ENCODE measurements at places on chromosomes 2 and 18. TPM values are rescaled to one million over a fixed set of nuclear protein-coding genes. Genes with fewer than 3 reads are reported as not detected.
A peak's percentile ranks its signal among the peaks of the same experiment; 100 is the strongest.

GRCh38 chr2:10494351-10495066 is 46.4 kb upstream of the ODC1 start:
- DNase-seq, result no peak

DNA sequence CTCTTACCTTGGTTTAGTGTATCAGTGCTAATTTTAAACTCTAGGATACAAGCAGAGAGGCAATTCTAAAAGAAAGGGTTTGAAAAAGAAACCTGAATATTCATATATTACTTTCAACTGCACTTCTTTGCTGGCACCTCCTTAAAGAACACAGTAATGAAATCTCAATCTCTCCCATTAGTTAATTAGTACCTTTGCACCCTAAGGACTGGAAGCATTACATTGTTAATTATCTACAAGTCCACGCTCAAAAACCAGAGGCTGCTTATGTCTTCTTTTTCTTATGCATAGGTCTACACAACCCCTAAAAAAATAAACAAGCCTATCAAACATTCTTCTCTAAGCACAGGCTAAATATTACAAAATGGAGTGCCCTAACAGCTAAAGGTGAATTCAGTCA is 20.2 kb downstream of the EPHA4 start:
- no peak for DNase-seq

Gene LAMA1
- total RNA-seq, result 36.8 TPM

Gene SCN7A
- 0.42 TPM for total RNA-seq

- DNase-seq, result no peak
These were observed 16.2 kb upstream of the ARL4C start for GRCh38 chr2:234512884-234513669.

DNA sequence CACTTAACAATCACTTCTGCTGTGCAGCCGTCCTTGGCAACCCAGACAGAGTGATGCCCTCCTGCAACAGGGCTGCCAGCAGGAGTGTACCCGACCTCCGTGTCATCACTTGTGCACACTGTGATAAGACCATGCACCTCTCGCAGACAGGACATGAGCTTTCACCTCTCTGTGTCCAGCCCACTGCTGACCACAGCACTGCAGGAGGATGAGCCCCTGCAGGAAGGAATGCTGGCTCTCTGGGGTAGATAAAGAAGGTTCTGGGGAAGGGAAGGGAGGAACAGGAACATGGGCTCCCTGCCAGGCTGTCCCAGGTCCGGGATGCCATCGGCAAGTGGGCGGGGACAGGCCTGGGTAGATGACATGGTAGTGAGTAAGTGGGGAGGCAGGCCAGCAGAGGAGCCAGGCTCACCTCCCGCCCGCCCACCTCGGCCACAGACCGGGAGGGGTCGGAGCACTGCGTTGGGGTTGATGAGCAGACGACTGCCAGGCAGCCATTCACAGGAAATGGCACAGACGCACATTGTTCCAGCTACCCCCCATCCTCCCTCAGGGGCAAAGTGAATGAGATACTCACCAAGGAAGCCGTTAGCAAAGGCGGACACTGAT is 18.6 kb upstream of the COL6A3 start:
- DNase-seq, result peak; percentile 81

- no peak for DNase-seq
These were observed 6.0 kb downstream of the COMMD1 start for GRCh38 chr2:61911510-61911909.

DNA sequence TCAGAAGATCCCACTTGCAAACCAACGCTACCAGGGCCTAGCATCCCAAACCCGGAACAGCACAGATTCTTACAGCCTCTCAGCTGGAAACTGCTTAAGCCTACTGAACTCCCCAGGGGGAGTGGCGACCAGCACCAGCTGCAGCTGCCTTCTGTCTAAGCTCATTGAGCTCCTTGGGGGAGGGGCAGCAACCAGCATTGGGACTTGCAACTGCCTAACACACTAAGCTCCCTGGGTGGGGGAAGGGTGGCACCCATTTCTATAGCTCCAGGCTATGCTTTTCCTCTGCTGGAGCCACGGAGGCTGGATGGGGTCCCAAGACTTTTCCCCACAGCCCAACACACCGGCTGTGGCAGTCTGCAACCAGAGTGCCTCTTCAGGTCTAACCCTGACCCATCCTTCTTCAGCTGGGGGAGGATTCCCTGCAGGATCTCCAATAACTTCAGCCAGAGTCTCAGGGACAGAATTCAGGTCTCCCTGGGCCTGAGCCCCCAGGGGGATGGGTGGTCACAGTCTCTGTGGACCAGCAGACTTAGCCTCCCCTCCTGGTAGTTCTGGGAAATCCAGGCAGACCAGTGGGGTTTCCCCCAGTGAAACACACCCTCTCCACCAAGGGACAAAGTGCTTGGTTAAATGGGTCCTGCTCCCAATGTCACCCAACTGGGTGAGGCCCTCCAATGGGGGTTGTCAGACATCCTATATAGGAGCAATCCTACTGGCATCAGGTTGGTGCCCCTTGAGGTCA is 45.9 kb upstream of the ITGA4 start:
- DNase-seq, result peak; percentile 40

DNA sequence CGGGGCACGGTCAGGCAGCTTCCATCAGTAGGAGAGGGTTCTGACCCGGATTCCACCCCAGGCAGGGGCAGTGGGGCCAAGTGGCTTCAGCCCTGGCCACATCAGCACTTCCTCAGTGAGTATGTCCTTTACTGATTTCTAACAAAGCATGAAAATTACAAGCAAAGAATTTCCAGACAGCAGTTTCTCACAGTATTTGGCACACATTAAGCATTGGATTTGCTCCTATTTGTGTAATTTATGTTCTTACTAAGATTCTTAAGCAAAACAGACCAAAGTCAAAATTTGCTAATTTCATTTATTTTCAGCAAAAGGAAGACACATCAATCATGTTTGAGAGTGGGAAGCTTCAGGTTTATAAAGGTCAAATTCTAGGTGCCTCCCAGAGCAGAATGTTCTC is 73.3 kb upstream of the NFATC1 start:
- DNase-seq, result no peak

GRCh38 chr2:26922405-26923188 is 47.8 kb upstream of the MAPRE3 start:
- peak; percentile 81 for DNase-seq

- DNase-seq, result no peak
These were observed 55.5 kb upstream of the ZDBF2 start for GRCh38 chr2:206218796-206219499.
